ENCODE measurements at places on chromosomes 12 and 14. TPM values are rescaled to one million over a fixed set of nuclear protein-coding genes. Genes with fewer than 3 reads are reported as not detected.

GRCh38 chr14:73758392-73759182 lies 44.4 kb upstream of the PNMA1 start:
- no peak for DNase-seq

DNA sequence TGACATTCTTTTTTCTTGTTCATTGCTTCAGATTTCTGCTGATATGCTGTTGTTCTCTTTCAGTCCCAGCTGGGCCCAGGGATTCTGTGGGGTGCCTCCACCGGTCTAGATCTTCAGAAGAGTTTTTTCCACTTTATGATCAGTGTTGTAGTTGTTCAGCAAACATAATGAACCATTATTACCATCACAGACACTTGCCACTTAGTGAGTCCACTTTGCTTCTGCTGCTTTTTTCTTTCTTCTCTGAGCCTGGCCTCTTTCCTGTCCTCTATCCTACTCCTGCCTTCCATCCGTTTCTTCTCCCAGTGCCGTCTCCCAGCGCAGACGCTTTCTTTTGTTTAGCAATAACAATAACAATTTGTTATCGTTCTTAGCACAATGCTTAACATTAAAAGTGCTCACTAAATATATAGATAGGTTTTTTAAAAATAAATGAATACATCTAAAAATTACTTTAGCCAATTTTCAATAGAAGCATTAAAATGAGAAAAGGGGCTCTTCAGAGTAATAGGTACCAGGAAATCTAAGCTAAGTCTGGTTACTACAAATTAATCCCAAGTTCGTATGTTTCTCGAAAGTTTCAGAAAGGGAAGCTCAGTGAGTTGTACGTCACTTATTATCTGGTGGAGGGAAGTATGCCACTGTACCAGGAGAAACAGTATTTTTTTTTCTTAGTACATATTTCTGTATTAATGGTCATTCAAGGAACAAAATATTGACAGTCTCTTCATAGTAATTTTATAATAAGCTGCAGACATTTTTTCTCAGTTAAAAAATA lies 98.2 kb downstream of the SRGAP1 start:
- DNase-seq: no peak

The MANSC4 gene
- total RNA-seq: not detected

DNA sequence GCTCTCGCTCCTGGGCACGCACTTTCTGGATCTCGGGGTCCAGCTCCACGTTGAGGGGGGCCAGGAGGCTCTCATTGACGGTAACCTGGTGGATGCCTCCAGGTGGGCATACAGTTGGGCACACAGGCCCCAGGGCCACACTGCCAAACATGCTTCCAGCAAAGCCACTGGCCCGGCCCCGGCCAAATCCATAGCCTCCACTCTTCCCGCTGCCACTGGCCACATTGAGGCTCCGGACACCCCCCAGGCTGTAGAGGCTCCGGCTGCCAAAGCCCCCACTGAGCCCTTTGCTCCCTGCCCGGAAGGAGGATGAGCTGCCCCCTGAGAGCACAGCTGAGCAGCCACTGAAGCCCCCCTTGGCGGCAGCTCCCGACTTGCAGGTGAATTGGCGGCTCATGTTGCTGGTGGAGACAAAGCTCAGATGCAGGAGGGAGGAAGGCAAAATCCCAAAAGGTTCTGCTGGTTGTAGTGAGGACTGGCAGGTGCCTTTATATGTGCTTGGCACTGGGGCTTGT lies at the start of gene KRT71:
Gene KRT71 (minus strand): TSS at position 465 of the 515 bp plus-strand sequence. CDS start 68 bp downstream, at position 397.
- DNase-seq: no peak

The LMNTD1 gene
- total RNA-seq: not detected

DNA sequence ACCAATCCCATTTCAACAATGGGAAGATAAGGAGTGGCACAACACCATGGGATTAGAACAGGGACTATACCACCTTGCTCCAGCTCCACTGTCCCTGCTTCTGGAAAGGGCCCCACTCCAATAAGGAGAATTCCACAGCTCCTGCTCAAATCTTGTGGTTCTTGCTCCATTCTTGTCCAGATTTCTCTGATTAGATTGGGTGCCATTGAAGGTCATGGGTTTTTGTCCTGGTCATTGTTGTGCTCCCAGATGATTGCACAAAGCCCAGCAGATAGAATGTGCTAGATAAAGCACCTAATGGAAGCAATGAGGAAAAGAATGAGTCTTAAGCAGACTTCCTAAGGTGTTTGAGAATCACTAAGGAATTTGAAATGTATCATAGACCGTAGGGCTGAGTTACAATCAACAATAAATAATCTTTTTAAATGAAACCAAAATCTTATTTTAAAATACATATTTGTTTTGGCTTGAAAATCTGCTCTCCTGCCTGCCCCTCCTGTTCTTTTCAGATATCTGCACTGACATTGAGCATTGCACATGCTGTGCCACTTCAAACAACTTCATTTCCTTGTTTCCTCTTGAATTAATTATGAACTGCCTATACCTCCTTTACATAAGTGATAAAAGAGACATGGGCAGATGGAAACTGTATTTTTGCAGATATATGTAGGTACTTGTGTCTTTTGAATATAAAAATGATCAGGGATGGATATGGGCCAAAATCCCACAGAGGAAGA lies 115.9 kb downstream of the FGD4 start:
- DNase-seq: no peak

DNA sequence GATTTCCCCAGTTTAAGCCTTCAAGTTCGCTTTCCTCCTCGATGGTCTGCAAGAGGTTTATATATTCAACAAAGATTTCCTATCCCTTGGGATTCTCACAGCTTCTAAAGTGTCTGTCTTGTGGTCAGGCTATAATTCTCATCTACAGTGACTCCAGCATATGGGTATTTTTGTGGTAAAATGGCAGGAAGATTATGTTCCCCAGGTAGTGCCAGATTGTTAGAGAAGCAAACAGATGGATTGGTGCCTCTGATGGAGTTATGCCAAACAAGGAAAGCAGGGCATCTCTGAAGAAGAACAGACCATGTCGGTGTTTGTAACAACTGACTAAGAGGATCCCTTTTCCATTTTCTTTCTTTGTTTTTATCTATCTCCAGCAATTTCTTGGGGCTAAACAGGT lies 5.5 kb upstream of the CCDC175 start:
- DNase-seq: no peak

DNA sequence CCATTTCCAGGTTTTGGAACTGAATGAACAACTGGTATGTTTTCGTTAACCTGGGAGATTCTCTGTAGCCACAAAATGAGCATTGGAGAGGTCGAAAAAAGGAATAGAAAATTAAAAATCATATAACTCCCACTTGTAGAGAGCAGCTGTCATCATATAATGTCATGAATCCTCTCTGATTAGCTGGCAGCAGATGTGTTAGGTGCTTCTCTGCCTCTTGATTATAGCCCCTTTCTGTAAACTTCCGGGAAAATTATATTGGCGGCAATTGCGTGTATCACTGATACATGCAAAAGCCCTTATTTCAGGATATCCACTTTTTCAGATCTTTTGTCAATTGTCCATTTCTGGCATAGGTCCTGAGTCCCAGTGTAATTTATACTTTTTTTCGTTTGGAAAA lies 31.7 kb downstream of the FGD4 start:
- no peak for DNase-seq

All from mesenteric fat pad (tissue), 1 donor.